ENCODE measurements at places on chromosomes 11 and 22. TPM values are rescaled to one million over a fixed set of nuclear protein-coding genes. Genes with fewer than 3 reads are reported as not detected.

TMA7B gene
- not detected for total RNA-seq

CREB3L1 gene
- total RNA-seq, result 3.8 TPM

CALCA gene
- total RNA-seq, result 0.66 TPM

CARNS1 gene
- total RNA-seq, result 0.16 TPM

SLC6A5 gene
- not detected for total RNA-seq

PRMT3 gene
- total RNA-seq, result 17.8 TPM

FGF19 gene
- total RNA-seq, result not detected

HARBI1 gene
- total RNA-seq, result 1.6 TPM

ATXN10 gene
- 187 TPM for total RNA-seq

RCOR2 gene
- total RNA-seq, result 0.68 TPM

PHLDA2 gene
- total RNA-seq, result not detected

ZNF214 gene
- total RNA-seq, result 3.1 TPM

P2RY2 gene
- not detected for total RNA-seq

OSBP gene
- 28.4 TPM for total RNA-seq

WNT11 gene
- total RNA-seq, result 1.1 TPM

GGTLC3 gene
- not detected for total RNA-seq

DEUP1 gene
- not detected for total RNA-seq

HSPB2 gene
- 1.4 TPM for total RNA-seq

C11orf42 gene
- not detected for total RNA-seq

GDPD4 gene
- not detected for total RNA-seq

MMP27 gene
- not detected for total RNA-seq

ENTHD1 gene
- not detected for total RNA-seq

CHEK2 gene
- total RNA-seq, result 3.6 TPM

NRXN2 gene
- 18.9 TPM for total RNA-seq

SEPTIN5 gene
- 5.7 TPM for total RNA-seq

OR52I2 gene
- total RNA-seq, result not detected

LRRC4C gene
- 5.4 TPM for total RNA-seq

MYOD1 gene
- total RNA-seq, result not detected

HINFP gene
- total RNA-seq, result 26.8 TPM

HORMAD2 gene
- total RNA-seq, result not detected

NOX4 gene
- total RNA-seq, result 27.8 TPM

OR5B21 gene
- not detected for total RNA-seq

All from sigmoid colon (tissue), 7 donors.